ENCODE measurements at places on chromosomes 5 and 9.

DNA sequence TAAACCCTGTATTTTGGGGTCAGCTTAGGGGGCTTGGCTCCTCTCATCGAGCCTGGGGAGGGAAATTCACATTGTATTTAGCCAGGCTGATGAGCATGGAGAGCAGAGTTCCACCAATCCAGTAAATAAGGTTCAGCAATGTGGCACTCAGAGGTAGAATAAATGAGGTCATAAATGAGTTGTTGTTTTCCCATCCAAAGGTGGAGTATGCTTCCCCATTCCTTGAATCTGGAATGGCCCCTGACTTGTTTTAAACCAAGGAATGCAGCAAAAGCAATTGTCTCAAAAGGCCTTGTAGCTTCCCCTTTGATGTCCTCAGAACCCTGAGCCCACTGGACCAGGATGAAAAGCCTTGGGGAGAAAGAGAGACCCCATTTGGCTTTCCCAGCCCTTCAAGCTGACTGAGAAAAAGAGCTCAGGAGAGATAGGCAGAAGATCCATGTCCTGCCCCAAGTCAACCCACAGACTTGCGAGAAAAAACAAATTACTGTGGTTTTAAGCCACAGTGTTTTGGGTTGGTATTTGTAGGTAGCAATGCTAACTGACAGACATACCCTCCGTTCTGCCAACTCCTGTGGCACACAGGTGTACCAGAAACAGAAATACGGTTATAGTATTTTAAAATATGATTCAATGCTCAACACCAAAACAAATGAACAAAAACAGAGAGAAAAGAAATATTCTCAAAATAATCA is 566.0 kb upstream of the DMAC1 start:
- DNase-seq: no peak

- no peak for DNase-seq
These were observed 414.7 kb downstream of the KDM4C start for GRCh38 chr9:7172154-7173115.

DNA sequence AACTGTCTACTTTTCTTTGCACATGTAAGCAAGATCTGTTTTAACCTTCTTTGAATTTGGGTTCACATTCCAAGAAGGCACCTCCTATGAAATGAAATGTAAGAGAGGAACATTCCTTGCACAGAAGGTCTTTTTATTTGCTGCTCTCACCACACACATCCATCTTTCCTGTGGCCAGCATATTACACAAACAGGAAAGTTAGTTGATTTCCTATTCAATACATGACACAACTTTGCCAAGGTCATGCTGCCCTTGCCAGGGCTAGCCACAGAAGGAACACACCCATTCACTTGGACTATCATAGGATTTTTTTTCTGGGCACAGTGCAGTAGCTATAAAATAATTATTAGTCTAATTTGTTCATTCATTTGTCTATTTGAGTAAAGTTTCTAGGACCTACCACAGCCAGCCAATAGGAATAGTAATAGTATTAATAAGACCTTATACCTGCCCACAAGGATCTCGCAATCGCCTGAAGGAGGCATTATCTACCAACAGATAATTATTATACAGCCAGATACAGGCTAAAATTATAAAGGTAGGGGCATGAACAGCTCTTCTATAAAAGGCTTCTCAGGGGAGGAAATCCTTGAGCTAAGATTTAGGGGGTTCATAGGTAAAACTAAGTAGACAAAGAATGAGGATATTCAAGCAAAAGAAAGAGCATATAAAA is 78.1 kb upstream of the NREP start:
- no peak for DNase-seq

- DNase-seq: no peak
These were observed 13.4 kb downstream of the WNT8A start for GRCh38 chr5:138096997-138097828.

DNA sequence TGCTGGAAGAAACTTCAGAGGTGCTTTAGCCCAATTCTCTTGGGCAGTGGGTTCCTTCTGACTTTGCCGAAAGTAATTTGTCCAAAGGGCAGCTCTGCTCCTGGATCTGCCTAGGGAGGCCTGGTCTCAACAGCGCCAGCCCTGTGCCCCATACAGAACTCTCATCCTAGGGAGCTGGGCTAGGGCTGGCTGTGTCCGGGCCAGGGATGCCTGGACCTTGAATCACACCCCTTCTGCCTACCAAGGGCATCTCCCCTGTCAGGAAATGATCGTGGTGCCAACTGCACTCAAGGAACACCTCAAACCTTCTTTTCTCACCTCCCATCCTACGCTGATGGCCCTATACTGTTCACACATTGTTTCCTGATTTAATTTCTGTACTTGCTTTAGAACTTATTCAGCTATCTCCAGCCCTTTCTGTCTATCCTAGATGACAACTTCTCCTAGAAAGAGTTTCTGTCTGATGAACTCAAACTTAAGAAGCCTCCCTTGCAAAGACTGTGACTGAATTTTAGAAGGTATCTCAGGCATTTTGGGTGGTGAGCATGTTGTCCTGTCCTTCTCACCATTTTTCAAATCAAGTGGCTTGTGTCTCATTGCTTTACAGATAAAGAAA is 37.4 kb upstream of the NFIB start:
- no peak for DNase-seq

- DNase-seq: no peak
These were observed 138.9 kb upstream of the IRX4 start for GRCh38 chr5:2021484-2022176.

DNA sequence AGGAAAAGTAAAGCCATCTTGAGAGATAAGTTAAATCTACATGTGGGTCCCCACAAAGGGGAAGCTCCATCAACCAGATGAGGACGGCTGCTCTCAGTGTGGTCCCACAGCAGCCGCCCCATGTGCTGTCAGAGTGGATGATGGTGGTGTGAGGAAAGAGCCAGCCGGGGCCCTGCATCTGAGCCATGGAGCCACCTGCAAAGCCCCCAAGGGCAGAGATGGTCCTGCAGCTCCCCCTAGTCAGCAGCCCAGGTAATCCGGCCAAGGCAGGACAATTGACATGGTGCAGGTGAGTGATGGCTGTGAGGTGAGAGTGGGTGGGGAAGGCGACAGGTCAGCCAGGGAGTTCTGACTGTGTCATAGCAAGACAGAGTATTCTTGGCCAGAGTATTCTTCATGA is 458.8 kb downstream of the ICE1 start:
- DNase-seq: peak; percentile 81

DNA sequence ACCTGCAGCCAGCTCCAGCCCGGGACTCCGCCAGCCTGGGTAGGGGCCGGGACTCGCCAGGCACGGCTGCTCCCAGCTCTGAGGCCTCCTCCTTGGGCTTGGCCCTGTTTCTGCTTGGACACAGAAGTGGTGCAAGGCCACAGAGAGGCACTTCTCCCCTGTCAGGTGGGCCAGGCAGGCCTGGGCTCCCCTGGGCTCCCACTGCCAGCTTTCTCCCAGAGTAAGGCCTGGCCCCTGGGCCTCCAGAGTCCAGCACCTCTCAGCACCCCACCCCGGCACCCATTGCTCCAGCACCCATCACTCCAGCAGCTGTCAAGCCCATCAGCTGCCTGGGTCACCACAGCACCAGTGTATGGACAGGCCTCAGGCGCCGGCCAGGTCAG is 71.1 kb upstream of the LRRTM2 start:
- no peak for DNase-seq

- DNase-seq: no peak
These were observed 41.5 kb downstream of the SH3PXD2B start for GRCh38 chr5:172412724-172413286.

GRCh38 chr5:169099801-169100734 is 200.9 kb downstream of the SLIT3 start:
- no peak for DNase-seq

- no peak for DNase-seq
These were observed 174.1 kb downstream of the KDM4C start for GRCh38 chr9:6931913-6932312.

GRCh38 chr9:133647765-133648469 is 11.8 kb downstream of the DBH start:
- DNase-seq: no peak

- DNase-seq: no peak
These were observed 16.0 kb upstream of the GLRX start for GRCh38 chr5:95838556-95838955.

- DNase-seq: no peak
These were observed 488.2 kb downstream of the TLE4 start for GRCh38 chr9:80059979-80060378.

DNA sequence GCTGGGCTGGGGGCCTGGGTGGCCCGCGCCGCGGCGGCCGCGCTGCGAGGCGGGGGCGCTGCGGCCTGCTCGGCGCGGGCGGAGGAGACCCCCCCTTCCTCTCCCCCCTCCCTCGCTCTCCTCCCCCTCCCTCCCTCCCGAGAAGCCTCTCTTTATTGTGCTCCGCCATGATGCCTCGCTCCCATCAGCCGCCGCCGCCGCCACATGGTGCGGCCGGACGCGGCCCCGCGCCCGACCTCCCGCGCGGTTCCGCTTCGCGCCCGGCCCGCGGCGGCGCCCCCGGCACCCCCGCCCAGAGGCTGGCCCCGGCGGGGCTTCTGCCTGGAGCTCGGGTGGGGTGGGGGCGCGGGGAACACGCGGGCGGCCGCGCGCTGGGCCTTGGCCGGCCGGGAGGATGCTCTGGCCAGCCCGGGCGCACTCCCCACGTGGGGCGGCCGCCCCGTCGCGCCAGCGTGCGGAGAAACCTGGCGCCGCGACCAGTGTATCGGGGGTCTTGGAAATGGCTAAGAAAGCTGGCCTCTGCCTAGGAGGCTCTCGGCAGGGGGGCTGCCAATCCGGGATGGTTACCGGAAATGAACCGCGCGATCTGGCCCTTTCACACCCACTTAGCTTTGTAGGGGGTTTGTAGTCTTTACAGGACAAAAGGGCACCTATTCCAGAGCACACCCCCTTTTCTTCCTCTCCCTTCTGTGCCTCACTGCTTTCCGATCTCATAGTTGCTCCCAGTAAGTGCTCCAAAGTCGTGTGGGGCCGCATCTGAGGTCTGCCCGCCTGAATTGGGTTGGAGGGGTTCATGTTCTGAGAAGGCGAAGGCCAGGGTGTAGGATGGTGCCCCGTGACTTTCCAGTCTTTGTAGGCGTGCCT is 1.0 kb downstream of the SET start:
- DNase-seq: peak; percentile 45

DNA sequence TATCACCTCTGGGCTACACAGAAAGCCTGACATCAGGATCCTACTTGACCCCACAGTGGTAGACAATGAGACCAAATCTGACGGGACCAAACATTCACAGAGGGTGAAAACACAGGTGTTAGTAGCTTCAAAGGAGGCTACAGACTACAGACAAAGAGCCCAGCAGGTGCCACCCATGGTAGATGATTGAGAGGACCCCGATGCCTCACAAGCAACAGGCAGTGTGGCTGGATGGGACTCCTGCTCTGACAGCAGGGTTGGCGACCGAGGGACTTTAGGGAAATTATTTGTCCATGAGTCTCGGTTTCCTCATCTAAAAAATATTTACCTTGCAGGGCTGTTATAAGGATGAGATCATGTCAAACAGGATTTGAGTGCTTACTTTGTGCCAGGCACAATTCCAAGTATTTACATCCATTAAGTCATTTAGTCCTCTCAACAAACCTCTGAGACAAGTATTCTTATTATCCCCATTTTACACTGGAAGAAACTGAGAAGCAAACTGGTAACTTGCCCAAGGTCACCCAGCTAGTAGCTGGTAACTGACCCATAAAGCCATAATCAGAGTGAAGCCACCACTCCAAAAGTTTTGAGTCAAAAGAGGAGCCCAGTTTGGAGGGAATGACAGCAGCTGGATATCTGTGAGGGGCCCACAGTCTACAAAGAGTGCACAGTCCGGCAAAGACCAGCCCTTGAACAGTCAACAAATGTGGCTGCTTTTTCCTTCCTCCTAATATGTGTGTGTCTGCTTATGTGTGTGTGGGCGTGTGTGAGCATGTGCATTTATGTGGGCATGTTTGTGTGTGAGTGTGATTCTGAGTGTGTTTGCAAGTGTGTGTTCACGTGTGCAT is 502.0 kb downstream of the BNC2 start:
- peak; percentile 10 for DNase-seq

- peak; percentile 49 for DNase-seq
These were observed 24.1 kb downstream of the AHRR start for GRCh38 chr5:345404-346195.

DNA sequence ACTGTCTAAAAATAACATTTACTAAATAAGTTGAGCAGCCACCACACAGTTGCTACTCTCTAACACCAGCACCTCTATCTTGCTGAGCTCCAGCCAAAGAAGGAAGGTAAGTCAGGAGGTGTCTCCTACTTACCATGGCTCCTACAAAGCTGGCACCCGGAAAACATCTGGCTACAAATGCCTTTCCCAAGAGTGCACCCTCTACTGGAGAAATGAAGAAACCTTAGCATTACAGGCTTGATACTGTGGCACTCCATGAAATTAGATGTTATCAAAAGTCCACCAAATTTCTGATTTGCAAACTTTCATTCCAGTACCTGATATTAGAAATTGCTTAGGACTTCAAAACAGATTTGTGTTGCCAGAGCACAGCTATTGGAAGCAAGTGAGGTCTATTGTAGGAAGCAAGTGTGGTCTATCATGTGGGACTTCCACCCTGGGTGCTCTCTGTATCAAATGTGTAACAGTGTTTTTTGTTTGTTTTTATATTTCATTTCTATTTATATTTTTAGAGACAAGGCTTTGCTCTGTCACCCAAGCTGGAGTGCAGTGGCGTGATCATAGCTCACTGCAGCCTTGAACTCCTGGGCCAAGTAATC is 25.7 kb upstream of the RFK start:
- no peak for DNase-seq

DNA sequence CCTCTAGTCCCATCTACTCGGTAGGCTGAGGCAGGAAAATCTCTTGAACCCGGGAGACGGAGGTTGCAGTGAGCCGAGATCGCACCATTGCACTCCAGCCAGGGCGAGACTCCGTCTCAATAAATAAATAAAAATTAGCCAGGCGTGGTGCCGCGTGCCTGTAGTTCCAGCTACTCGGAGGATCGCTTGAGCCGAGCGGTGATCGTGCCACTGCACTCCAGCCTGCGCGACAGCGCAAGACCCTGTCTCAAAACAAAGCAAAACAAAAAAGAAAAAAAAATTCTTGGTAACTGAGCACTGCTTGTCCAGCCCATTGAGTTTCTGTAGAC is 710 bp upstream of the WDR55 start:
- no peak for DNase-seq

- DNase-seq: no peak
These were observed 116.2 kb downstream of the MAN2A1 start for GRCh38 chr5:109805883-109806282.

DNA sequence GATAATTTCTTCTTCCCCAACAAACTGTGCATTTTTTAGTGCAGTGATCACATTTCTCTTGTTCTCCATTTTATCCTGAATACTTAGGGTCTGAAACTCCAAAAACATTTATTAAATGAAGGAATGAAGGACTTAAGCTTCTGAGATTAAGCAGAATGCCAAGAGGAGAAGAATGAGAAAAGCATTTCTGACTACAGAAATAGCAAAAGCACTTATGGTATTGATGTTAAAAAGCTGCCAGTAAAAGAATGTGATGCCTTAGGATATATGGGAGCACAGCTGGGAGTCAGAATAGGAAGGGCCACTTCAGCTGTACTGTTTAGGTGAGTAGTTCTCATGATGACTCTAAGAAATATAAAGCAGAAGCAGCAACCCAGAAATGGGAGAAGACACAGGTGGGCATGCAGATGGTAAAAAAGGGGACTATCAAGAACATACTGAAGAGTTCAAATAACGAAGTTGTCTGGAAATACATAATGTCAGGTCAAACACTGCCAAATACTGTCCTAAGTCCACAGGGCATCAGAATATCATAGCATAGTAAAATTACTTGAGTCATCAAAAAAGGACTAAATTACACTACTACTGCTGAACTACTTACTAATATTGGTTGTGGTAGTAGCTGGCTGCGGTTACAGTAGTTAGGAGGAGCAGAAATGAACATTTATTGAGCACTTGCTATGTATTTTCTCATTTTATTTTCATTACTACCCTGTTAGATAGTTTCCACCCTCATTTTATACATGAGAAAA is 132.7 kb downstream of the MAPKAP1 start:
- DNase-seq: no peak

- DNase-seq: no peak
These were observed 93.5 kb downstream of the FOXD1 start for GRCh38 chr5:73355108-73355507.
